ENCODE measurements at places on chromosomes 4 and X. TPM values are rescaled to one million over a fixed set of nuclear protein-coding genes. Genes with fewer than 3 reads are reported as not detected.

DMP1 gene
- total RNA-seq = not detected

PJA1 gene
- total RNA-seq = 4.4 TPM

DNA sequence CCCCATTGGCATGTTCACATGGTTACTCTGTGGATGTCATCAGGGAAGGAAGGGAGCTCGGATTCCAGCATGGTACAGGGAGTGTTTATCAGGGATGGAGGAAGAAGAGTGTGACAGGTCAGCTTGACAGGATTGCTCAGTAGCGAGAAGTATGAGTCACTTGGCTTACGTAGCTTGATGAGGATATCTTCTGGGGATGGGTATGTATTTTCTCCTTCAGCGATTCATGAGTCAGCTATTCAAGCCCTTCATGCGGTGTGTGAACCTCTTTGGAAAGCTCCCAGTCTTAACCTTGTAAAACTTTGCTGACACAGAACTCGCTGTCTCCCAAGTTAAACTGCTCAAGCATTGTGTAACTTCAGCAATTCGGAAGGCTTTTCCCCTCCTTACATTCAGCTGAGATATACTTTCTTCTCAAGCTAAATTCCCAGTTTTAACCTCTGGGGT, 275.4 kb downstream of the ARHGAP10 start:
- DNase-seq = no peak

DNA sequence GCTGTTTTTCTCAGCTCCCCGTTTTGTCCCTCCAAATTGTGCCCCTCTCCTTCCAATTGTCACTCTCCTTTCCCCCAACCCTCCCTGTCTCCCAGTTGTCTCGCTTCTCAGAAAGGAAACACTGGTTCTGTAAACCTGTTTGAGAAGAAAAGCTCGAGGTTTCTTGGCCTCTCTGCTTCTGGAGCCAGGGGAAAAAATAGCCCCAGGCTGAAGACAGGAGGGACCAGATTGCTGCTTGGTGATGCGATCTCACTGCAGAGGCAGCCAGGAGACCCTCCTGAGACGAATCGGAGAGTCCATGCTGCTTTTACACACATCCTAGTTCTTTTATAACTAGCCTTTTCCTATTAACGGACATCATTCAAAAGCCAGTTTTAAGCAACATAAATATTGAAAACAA, 21.2 kb downstream of the TRIML1 start:
- DNase-seq = no peak

- DNase-seq = no peak
These were observed 5.3 kb upstream of the COMMD8 start for GRCh38 chr4:47468706-47469365.

DNA sequence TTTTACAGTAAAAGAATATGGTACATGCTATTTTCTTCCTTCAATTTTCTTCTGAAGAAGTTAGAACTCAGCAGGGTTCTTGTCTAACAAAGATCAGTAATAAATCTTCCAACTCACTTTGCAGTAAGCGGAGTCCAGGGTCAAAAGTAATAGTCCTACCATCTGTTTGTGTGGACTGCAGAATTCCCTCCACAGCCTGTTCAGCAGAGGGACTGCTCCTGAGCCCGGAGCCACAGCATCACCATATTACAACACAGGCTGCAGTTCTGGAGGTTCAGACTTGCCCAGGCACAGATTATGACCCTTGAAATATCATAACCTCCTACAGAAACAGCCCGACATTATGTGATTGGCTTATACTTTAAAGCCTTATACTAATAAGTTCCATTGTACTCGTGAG, 10.3 kb downstream of the FHDC1 start:
- no peak for DNase-seq

DNA sequence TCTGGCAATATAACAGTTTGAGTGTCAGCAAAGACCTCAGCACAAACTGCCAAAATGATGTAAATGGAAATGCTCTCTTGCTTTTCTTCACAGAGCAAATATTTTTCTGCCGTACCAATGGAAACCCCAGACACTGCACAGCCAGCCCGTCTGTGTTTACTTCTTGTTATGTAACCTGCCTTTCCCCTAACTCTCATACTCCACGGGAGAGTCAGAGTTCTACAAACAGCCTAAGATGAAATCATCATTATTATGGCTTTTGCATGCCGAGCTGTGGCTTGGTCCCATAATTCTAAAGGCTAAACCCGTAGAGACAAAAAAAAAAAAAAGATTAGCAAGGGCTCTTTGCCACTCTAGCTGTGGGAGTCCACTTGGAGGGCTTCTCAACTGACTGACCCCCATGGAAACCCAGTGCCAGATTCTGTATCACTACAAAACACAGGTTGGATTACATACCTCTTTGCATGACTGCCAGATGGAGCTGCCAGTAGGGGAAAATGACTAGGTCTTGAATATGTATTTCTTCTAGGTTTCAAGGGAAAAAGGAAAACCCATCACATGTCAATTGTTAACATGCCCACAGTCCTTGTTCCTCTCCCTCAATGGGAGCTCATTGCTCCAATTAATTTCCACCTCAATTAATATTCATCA, 197.2 kb upstream of the CNKSR2 start:
- no peak for DNase-seq

CACNA1F gene
- total RNA-seq = 0.12 TPM

GRCh38 chrX:11117745-11118144, 6.6 kb downstream of the HCCS start:
- DNase-seq = no peak

CLGN gene
- total RNA-seq = 0.22 TPM

DNA sequence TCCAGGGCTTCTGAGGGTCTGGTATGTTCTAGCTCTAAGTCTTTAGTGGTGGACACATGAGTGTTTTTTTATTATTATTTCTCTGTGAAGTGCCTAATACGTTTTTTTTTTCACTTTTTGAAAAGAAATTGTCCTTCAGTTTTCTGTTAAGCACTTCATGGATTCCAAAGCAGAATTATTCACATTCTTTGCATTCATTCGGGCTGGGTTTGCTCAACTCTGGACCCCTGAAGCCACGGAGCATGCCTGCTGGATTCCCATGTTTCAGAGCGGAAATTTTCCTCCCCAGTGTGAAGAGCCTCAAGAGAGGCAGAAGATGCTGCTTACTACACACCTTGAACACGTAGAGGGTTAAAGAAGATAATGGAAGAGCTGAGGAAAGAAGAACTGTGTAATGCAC, 107.5 kb downstream of the EGF start:
- DNase-seq = no peak

MAGEA2 gene
- not detected for total RNA-seq

DNA sequence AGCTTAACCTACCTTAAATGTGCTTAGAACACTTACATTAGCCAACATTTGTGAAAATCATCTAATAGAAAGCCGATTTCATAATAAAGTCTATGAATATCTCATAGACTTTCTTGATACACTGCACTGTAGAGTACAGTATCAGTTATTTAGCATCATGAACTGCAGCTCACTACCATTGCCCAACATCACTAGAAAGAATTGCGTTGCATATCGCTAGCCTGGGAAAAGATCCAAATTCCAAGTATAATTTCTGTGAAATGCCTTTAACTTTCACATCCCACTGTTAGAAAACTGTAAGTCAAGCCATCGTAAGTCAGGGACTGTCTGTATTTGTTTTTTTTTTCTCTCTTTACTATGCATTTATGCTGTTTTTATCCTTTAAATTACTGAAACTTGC, 918.6 kb upstream of the PABPC4L start:
- no peak for DNase-seq
